ENCODE measurements at places on chromosomes 7 and 10.

DNA sequence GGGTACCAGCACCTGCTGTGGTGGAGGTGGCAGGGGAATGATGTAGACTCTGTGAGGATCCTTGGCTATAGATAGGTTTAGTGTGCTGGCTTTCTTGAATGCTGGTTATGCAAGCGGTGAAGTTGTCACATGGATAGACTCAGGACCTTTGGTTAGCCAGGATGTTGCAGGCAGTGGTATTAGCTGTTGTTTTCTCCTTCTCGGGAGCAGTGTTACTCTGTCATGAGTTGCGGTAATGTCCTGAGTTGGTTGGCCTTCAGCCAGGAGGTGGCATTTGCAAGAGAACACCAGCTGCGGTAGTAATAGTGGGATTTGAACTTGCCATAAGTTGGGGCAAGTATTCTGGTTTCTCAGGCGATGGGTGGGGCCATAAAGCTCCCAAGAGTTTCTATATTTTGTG lies 10.8 kb downstream of the AGK start:
- no peak for DNase-seq

DNA sequence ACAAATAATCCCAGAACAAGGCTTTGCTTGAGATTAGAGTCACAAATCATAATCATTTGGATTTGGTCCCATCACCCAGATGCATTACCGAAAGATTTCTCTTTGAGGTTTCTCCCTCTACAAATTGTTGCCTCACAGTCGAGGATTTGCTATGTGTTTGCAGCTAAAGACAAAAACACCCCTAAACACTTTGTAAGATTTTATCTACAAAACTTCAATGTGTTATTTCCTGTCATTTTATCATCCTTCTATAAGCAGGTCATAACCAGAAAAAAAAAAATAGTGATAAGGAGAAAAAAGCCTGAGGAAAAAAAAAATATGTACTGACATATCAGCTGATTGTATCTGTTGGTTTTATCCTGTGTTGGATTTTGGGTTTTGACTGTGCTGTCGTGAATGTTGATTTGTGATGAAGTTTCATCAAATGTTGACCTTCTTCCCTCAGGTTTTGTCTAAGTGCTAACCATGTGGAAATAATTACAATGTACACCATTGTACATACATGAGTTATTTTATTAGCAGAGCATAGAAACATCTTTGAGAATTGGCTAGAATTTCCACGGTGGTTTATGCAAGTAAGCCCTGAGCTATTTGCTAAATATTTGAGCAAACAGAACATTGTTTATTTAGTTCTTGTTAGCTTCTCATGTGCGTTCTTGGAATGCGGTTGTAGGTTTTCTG lies 274.4 kb downstream of the NEBL start:
- no peak for DNase-seq

DNA sequence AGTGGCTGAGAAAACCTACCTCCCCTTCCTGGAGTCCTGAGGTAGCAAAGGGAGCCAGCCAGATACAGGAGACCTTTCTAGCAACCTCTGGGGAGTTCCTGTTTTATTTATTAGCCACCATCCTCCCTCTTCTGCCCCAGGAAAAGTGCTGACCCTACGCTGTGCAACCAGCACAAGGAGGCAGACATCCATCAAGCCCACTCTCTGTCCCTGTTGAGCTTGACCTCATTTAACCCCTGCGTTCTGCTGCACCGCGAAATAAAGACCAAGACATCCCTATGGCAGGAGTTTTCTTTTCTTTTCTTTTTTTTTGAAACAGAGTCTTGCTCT lies 25.3 kb upstream of the ANKRD2 start:
- no peak for DNase-seq

DNA sequence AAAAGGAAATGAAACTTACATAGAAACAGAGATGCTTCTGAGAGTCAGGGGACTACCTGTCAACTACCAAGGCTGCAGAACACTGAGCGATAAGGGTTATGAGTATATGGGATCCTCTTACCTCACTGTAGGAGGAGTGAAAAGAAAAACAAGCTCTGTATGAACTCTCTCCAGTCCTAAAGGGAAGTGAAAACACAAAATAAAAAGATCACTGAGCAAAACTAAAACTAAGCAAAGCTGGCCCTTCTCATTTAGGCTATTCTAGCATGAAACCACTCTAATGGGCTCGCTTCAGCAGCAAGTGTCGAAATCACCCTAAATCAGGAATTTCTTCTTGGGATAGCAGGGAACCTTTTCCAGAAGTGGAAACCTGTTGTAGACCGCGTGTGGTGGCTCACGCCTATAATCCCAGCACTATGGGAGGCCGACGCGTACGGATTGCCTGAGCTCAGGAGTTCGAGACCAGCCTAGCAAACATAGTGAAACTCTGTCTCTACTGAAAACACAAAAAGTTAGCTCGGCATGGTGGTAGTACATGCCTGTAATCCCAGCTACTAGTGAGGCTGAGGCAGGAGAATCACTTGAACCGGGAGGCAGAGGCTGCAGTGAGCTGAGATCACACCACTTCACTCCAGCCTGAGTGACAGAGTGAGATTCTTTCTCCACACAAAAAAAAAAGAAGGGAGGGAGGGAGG lies 27.0 kb downstream of the DCLRE1C start:
- peak; percentile 74 for DNase-seq

GRCh38 chr7:17247357-17247756 lies 51.1 kb upstream of the AHR start:
- no peak for DNase-seq

- DNase-seq, result no peak
Measured at GRCh38 chr7:18927134-18927533, 190.3 kb downstream of the TWIST1 start.

- DNase-seq, result no peak
Measured at GRCh38 chr10:104894681-104895080, 253.6 kb downstream of the SORCS3 start.

- no peak for DNase-seq
Measured at GRCh38 chr10:129954492-129955315, 9.4 kb downstream of the EBF3 start.

DNA sequence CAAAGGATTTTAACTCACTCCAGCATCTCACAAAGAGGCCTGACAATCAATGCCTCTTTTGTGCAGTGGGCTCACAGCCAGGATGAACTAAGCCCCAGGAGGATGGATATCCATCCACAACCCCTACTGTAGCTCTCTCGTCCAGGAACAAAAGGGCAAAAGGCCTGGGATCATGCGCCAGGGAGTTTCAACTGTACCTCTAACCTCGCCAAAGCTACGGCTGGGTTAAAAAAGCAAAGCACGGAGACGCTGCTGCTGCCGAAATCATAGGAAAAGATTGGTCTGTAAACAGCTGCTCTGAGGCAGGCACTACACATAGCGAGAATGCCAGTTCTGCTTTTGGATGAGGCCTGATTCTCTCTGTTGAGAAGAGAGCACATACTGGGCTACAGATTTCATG lies 32.1 kb downstream of the VSTM4 start:
- no peak for DNase-seq

GRCh38 chr7:77684030-77684429 lies 12.2 kb upstream of the RSBN1L start:
- DNase-seq, result no peak

DNA sequence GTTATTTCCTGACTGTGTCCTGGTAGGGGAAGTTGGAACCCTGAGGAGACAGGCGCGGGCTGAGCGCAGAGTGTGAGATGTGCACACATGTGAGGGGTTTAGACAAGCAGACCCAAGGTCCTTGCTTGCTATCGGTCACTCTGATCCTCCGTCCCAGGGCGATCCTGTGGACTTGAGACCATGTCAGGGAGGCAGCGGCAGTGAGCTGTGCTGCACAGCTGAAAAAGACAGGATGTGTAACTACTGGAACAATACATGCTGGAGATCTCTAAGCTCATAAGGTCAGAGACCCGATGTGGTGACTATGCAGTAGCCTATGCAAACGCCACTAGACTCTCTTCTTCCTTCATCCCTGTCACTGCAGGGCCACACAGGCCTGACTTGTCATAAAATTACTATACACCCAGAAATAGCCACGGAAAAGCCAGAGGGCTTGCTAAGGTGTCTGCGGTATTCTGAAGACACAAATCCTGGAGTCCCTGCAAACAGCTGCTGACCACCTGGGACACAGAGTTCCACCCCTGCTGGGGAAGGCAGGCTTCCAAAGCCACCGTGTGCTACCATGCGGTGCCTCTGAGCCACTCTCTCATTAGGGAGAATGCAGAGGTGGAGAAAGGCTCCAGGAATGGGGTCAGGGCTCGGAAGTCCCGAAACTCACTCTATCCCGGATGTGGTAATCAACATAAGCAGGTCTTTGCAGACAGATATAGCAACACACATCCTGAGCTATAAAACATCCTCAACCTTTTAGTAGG lies 91.1 kb upstream of the DDC start:
- DNase-seq, result no peak

DNA sequence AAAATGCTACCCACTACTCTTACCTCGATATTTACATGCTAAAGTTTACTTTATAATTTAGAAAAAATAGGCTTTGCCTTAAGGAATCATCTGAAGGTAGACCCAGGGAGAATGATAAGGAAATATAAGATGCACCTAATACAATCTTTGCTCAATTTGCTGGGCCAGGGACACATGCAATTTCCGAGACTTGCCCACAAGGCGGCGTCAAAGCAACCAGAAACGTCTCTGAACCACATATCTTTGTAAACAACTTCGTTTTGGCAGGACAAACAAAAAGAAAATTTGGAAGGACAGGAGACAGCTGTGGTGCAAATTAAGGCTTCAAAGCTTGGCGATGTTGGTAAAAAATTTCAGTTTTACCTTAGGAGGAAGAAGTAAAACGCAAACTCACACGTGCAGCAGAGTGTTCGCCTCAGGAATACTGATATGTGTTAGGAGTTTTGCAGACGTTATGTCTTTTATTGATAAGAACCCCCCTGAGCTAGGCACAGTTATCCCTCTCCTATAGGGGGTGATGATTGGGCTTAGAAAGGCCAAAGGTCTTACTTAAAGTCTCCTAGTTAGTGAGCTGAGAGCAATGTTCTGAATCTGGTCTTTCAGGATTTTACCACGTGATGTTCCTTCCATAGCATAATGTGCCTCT lies 134.3 kb downstream of the PRKCQ start:
- DNase-seq, result no peak

DNA sequence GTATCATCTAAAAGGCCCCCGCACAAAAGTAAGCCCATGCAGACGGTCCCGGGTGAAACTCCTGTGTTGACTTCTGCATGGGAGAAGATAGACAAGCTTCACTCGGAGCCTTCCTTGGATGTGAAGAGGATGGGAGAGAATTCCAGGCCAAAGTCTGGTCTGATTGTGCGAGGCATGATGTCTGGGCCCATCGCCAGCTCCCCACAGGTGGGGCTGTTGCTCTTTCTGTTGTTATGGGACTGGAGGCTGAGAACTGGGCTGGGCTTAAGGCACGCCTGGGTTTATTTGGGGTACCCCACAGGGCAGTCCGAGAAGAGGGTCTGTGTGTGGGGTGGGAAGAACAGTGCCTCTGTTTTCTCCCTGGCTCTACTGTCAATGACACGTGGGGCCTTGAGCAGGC lies 14.6 kb downstream of the MINDY4 start:
- DNase-seq, result no peak

GRCh38 chr10:73589563-73590126 lies 1.5 kb downstream of the USP54 start:
- no peak for DNase-seq

- DNase-seq, result no peak
Measured at GRCh38 chr10:83089335-83089734, 1050.0 kb upstream of the GHITM start.

DNA sequence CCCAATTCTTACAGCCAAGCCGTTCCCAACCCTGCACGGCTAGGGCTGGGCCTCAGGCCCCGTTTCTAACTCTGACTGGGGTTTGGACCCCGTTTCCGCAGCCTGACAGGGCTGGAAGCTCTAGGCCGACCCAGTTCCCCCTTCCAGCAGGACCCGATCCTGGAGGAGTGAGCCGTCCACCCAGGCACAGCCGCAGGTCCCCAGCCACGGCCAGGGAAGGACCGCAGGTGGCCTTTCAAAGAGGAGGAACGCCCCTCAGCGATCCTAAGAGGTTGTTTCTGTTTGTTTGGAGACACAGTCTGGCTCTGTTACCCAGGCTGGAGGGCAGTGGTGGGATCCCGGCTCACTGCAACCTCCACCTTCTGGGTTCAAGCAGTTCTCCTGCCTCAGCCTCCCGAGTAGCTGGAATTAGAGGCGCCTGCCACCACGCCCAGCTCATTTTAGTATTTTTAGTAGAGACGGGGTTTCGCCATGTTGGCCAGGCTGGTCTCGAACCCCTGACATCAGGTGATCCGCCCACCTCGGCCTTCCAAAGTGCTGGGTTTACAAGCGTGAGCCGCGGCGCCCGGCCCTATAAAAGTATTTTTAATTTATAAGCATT lies 778 bp upstream of the GET4 start:
- no peak for DNase-seq

GRCh38 chr7:2438186-2438585 lies 34.8 kb downstream of the CHST12 start:
- no peak for DNase-seq

GRCh38 chr10:93757801-93758507 lies at the start of gene LGI1:
Gene LGI1, plus strand, starts transcription at chr10:93757936. Its CDS starts 209 bp downstream, at chr10:93758145.
- DNase-seq, result no peak

DNA sequence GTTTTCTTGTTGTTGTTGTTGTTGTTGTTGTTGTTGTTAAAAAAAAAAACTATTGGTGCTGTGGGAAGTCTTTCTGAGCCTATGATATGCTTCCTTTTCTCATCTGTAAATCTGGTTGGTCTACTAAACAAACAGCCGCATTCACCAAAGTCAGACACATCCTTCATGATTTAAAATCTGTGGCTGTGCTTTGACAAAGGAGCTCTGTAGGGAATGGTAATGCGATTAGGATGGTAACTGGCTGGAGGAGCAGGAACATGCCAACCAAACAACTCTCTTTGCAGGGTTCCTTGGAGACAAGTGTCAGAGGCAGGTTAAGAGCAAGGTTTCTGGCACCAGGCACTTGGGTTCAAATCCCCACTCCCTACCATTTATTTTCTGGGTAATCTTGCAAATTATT lies 14.9 kb upstream of the SP4 start:
- DNase-seq, result no peak

DNA sequence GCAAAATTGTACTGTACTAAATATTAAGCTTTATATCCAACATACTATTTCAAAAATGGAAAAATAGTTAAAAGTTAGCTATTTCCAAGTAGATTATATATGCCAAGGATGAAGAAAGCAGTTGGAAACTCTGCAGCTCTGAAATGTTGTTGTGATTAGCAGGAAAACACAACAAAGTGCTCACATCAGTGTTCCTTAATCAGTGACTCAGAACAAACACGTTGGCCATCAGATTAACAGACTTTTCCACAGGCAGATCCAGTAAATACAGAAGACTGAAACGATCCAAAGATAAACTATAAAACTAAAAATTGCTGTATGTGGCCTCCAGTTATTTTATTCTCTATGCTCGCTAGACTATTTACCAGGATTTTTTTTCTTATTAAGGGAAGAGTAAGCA lies 99.6 kb upstream of the SEMA3D start:
- DNase-seq, result no peak

DNA sequence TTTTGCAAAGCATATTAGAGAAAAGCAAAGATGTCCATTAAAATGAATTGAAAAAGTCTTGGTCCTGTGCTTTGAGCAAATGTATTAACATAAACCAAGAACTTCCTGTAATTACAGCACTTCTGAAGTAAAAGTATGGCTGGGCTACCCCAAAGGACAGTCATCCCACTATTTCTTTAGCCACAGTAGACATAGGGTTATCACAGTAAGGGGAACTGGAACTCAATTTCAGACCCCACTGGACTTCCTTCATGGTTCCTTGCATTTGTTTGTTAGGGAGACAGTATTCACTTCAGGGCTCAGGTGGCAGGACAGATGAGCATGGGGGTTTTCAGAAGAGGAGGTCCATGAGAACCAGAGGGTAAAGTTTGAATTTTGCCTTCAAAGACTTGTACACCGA lies 203.1 kb upstream of the PDE1C start:
- DNase-seq, result peak; percentile 19

Measured in GM12878 (cell line).